Activated naive CD4-positive, alpha-beta T cell treated with anti-CD3 and anti-CD28 coated beads for 36 hours (primary cell): ENCODE measurements at places on chromosomes 12 and 14. TPM values are rescaled to one million over a fixed set of nuclear protein-coding genes. Genes with fewer than 3 reads are reported as not detected.

DNA sequence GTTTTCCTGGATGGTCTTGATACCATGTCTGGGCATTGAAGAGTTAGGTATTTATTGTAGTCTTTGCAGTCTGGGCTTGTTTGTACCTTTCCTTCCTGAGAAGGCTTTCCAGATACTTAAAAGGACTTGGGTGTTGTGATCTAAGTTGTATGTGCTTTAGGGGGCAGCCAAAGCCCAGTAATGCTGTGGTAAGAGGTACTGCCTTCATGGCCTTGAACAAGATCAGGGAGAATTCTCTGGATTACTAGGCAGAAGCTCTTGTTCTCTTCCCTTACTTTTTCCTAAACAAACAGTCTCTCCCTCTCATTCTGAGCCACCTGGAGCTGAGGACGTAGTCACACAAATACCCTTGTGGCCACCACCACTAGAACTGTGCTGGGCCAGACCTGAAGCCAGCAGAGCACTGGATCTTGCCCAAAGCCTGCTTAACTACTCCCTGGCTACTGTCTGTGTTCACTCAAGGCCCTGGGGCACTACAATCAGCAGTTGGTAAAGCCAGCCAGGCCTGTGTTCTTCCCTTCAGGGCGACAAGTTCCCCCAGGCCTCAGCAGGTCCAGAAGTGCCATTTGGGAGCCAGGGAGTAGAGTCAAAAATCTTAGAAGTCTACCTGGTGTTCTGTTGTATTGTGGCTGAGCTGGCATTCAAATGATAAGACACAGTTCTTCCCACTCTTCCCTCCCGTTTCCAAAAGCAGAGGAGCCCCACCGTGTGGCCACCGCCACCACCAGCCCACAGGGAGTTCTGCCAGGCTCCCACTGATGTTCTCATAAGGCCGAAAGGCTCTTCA lies 11.4 kb downstream of the PRORP start:
- no peak overlapping the region for H3K4me3 ChIP-seq
- peaks cover 18% of the 10 kb centered on the region for H3K4me1 ChIP-seq
- H3K27ac ChIP-seq = peak overlapping the region; percentile 54
- peaks cover 30% of the 10 kb centered on the region for H3K36me3 ChIP-seq
- no peaks in the 10 kb centered on the region for H3K27me3 ChIP-seq

GRCh38 chr12:105245291-105245690 lies 9.3 kb upstream of the APPL2 start:
- peaks cover 3% of the 10 kb centered on the region for H3K27me3 ChIP-seq
- H3K4me3 ChIP-seq = no peak overlapping the region
- no peaks in the 10 kb centered on the region for H3K4me1 ChIP-seq

DNA sequence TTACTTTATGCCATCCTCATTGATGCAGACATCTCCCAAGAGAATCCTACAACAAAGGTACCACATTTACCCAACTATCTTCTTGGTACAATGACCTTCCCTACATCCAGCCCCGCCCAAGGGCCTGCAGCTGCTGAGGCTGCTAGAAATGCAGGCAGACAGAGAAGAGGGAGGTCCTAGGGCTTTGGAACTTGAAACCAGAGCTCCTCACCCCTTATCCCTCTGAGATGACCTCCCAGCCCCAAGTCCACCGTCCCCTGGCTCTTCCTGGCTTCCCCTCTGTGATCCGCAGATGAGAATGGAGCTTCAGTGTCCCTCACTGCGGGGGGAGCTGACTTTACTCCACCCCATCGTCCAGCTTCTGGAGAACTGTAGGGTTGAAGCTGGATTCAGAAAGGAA lies 1.6 kb upstream of the TNFRSF1A start:
- no peak for DNase-seq
- H3K4me3 ChIP-seq = no peak overlapping the region
- H3K4me1 ChIP-seq = peaks cover 47% of the 10 kb centered on the region
- H3K27ac ChIP-seq = peak overlapping the region; percentile 5
- H3K36me3 ChIP-seq = peaks cover 5% of the 10 kb centered on the region

DNA sequence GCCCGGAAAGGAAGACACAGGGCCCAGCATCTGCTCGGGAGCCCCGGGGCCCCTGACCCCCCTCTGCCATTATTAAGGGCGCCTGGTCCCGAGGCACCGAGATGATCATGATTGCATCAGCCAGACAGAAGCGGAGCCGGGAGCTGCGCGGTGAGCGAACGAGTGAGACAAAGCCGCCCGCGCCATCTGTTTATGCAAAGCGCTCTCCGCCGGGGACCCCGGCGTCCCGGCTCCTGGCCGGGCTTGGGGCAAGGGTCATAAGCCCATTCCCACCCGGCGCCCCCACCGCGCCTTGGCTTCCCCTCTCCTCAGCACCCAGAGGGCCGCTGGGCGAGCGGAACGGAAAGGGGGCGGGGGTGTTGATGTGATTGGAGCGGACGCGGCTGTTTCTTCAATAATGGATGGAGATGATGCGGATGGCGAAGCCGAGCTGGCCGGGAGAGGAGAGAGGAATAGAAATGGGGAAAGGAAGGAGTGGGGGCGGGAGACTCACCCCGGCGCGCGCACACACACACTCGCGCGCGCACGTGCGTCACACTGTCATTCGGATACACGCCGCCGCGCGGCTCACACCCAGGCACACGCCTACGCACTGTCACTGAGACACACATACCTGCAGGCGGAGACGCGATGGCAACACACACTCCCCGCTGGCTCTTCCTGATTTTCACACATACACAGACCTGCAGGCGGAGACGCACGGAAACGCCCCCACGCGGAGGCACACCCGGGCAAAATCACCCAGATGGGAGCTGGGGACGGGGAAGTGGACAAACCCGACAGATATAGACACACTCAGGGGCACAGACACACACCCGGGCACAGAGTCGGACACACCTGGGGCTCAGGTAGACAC lies 10.7 kb downstream of the STAC3 start:
- peaks cover 3% of the 10 kb centered on the region for H3K36me3 ChIP-seq
- H3K27me3 ChIP-seq = peaks cover 55% of the 10 kb centered on the region
- peaks cover 61% of the 10 kb centered on the region for H3K4me1 ChIP-seq
- H3K4me3 ChIP-seq = peak overlapping the region; percentile 93
- peak; percentile 83 for DNase-seq
- H3K27ac ChIP-seq = peak overlapping the region; percentile 82

DNA sequence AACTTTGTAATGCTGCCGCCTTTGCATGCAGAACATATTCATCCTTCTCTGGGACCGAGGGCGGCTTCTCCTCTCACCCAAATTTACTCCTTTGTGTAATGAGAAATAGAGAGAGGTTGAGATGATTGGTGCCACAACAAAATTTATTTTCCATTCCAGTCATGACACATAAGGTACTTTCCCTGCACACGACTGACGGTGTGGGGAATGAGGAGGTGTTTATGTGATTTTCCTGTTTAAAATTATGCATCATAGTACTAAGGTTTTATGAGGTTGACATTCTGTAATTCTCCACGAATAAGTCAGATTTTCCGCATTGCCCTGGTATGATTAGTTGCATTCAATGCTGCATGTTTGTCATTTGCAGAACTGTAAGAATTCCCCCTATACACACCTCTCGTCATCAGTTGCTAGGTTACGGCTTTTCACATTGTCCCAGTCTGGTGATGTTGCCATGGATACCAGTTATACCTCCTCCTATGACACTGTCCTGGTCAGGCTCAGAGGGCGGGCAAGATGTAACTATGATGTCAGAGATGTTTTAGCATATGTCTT lies 23.1 kb downstream of the BICDL1 start:
- H3K27ac ChIP-seq = peak overlapping the region; percentile 97
- peak; percentile 94 for DNase-seq
- no peaks in the 10 kb centered on the region for H3K27me3 ChIP-seq
- peaks cover 87% of the 10 kb centered on the region for H3K4me1 ChIP-seq
- H3K4me3 ChIP-seq = peak overlapping the region; percentile 73

The GPR137C gene
- 0.07 TPM for total RNA-seq

- peak; percentile 71 for DNase-seq
- no peaks in the 10 kb centered on the region for H3K27me3 ChIP-seq
- peaks cover 10% of the 10 kb centered on the region for H3K4me1 ChIP-seq
- H3K4me3 ChIP-seq = no peak overlapping the region
- H3K27ac ChIP-seq = no peak overlapping the region
Measured at GRCh38 chr14:32254952-32255679, 52.0 kb upstream of the RNU6-8 start.
